ENCODE measurements at places on chromosomes 16 and 17. TPM values are rescaled to one million over a fixed set of nuclear protein-coding genes. Genes with fewer than 3 reads are reported as not detected.

Gene TP53TG3F
- total RNA-seq = not detected

DNA sequence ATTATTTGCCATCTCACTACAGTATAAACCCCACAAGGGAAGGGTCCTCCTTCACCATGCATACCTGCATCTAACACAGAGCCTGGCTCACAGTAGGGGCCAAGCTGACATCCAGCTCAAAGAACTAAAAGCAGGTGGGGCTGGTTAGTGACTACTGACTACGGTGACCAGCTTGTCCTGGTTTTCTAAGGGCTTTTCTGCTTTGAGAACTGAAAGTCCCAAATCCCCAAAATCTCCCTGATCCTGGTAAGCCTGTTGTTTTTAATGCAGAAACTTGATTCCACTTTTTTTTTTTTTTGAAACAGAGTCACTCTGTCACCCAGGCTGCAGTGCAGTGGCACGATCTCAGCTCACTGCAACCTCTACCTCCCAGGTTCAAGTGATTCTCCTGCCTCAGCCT, 89.4 kb downstream of the NDE1 start:
- peaks cover 14% of the 10 kb centered on the region for H3K27me3 ChIP-seq
- no peaks in the 10 kb centered on the region for H3K4me1 ChIP-seq
- no peak for DNase-seq
- no peak overlapping the region for H3K27ac ChIP-seq

- no peaks in the 10 kb centered on the region for H3K27me3 ChIP-seq
- no peak overlapping the region for H3K27ac ChIP-seq
- H3K4me1 ChIP-seq = peaks cover 10% of the 10 kb centered on the region
- H3K36me3 ChIP-seq = no peaks in the 10 kb centered on the region
- H3K4me3 ChIP-seq = no peak overlapping the region
- DNase-seq = no peak
Observed at GRCh38 chr16:76656994-76657393, 379.8 kb downstream of the CNTNAP4 start.

GRCh38 chr17:15744074-15744676, 12.1 kb downstream of the TBC1D26 start:
- no peaks in the 10 kb centered on the region for H3K36me3 ChIP-seq
- H3K27me3 ChIP-seq = peaks cover 14% of the 10 kb centered on the region
- H3K4me1 ChIP-seq = no peaks in the 10 kb centered on the region
- H3K4me3 ChIP-seq = no peak overlapping the region
- DNase-seq = no peak
- H3K27ac ChIP-seq = no peak overlapping the region

GRCh38 chr16:23905027-23905426, 69.2 kb downstream of the PRKCB start:
- H3K27me3 ChIP-seq = no peaks in the 10 kb centered on the region
- peak; percentile 68 for DNase-seq
- no peak overlapping the region for H3K4me3 ChIP-seq

GRCh38 chr17:72187556-72187955, 66.7 kb downstream of the SOX9 start:
- H3K4me1 ChIP-seq = peaks cover 2% of the 10 kb centered on the region
- H3K4me3 ChIP-seq = no peak overlapping the region
- no peaks in the 10 kb centered on the region for H3K36me3 ChIP-seq
- no peak for DNase-seq
- H3K27me3 ChIP-seq = no peaks in the 10 kb centered on the region

DNA sequence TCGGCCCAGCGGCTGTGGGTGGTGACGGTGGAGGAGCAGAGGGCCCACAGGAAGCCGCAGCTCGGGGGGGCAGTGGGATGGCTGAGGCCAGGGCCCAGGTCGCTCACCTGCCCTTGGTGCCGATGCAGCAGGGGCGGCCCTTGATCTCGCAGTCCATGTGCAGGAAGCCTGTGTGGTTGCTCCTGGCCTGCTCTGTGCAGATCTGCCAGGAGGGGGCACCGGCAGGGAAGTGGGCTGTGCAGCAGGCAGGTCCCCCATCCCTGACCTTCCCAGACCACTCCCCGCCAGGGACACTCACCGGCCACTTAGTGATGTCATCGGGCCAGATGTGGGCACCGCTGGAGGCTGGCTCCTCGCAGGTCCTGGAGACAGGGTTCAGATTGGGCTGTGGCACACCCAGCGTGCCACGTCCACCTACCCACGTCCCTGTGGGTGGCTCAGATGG, 6.2 kb downstream of the AANAT start:
- H3K4me3 ChIP-seq = no peak overlapping the region
- H3K27me3 ChIP-seq = no peaks in the 10 kb centered on the region
- DNase-seq = no peak

GRCh38 chr17:2282297-2282873, 21.2 kb downstream of the SMG6 start:
- no peak overlapping the region for H3K4me3 ChIP-seq
- H3K4me1 ChIP-seq = peaks cover 4% of the 10 kb centered on the region
- H3K27me3 ChIP-seq = no peaks in the 10 kb centered on the region

DNA sequence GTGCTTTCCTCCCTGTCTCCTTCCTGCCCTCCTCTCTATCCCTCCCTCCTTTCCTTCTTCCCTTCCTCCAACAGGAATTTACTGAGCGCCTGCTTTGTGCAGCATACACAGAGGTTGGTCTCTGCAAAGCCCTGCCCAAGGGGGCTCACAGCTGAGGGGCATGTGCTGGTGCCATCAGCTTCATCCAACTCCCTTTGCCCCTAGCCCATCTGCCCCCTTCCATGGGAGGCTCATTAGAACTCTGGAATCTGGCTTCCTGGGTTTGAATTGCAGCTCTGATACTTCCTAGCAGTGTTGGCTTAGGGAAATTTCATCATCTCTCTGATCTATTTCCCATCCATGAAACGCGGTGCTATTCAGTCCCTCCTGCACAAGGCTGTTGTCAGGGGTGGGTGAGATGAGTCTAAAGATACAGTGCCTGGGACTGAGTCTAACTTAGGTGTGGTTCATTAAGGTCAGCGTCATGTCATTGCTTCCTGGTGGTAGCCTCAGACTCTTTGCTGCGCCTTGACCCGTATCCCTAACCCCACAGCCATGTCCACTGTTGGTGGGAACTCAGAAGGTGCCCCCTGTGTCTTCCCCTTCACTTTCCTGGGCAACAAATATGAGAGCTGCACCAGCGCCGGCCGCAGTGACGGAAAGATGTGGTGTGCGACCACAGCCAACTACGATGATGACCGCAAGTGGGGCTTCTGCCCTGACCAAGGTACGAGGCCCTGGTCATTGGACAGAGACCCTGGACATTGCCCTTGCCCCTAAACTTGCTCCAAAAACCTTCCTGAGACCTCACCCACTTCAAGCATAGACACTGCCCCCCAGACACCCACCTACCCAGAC, 10.3 kb downstream of the MMP2 start:
- H3K36me3 ChIP-seq = peaks cover 12% of the 10 kb centered on the region
- H3K27ac ChIP-seq = no peak overlapping the region
- H3K4me1 ChIP-seq = peaks cover 5% of the 10 kb centered on the region
- no peak overlapping the region for H3K4me3 ChIP-seq

DNA sequence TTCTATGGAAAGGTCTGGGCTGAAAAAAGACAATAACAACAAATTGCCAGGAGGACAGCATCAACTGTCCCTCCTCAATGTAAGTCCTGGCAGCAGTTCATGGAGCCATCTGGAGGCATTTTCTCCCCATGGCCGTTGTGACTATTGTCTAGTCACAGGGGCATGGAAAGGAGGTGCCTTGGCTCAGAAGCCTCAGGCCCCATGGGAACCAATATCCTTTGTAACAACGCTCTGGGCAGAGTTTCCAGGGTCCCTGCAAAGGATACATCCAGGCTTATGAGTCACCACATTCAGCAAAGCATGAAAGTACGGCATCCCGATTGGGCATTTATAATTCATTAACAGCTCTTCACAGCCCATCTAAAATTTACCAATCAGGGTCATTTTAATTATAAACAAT, 85.2 kb downstream of the GLG1 start:
- H3K27ac ChIP-seq = no peak overlapping the region
- peak; percentile 14 for DNase-seq
- no peaks in the 10 kb centered on the region for H3K27me3 ChIP-seq
- H3K4me3 ChIP-seq = no peak overlapping the region
- no peaks in the 10 kb centered on the region for H3K4me1 ChIP-seq

Gene C17orf78
- not detected for total RNA-seq

GRCh38 chr16:57271867-57272495, 12.5 kb downstream of the PLLP start:
- H3K36me3 ChIP-seq = no peaks in the 10 kb centered on the region
- no peak overlapping the region for H3K27ac ChIP-seq
- peaks cover 10% of the 10 kb centered on the region for H3K4me1 ChIP-seq
- DNase-seq = no peak

- peaks cover 14% of the 10 kb centered on the region for H3K27me3 ChIP-seq
- H3K4me3 ChIP-seq = no peak overlapping the region
- H3K4me1 ChIP-seq = no peaks in the 10 kb centered on the region
- peaks cover 10% of the 10 kb centered on the region for H3K36me3 ChIP-seq
- DNase-seq = no peak
- no peak overlapping the region for H3K27ac ChIP-seq
Observed at GRCh38 chr17:79089720-79090442, 15.3 kb downstream of the ENGASE start.

- no peaks in the 10 kb centered on the region for H3K4me1 ChIP-seq
- no peaks in the 10 kb centered on the region for H3K36me3 ChIP-seq
- no peak overlapping the region for H3K27ac ChIP-seq
- DNase-seq = no peak
Observed at GRCh38 chr16:61544165-61544564, 492.1 kb downstream of the CDH8 start.

DNA sequence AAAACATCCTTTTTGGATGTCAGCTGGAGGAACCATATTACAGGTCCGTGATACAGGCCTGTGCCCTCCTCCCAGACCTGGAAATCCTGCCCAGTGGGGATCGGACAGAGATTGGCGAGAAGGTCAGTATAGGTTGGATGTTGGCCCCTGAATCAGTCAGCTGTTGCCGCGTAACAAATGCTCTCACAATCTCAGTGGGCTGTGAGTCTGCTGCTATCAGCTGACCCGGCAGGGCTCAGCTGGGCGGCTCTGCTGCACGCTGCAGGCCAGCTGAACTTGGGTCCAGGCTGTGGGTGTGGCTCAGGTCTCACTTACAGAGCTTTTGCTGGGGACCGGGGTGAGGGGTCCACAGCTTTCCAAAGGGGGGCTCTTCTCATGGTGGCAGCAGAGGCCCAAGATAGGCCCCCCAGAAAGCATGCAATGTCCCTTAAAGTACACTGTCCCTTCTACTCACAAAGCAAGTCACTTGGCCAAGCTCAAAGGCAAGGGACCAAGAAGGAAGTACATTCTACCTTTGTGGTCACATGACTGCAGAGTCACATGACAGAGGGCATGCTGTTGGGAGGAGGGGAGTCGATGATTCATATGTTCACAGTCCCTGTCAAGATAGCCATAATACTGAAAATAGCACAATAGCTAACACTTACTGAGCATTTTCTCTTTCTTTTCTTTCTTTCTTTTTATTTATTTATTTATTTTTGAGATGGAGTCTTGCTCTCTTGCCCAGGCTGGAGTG, 134.2 kb downstream of the ABCC1 start:
- H3K27ac ChIP-seq = no peak overlapping the region
- H3K36me3 ChIP-seq = peaks cover 89% of the 10 kb centered on the region
- no peaks in the 10 kb centered on the region for H3K27me3 ChIP-seq
- H3K4me3 ChIP-seq = no peak overlapping the region
- no peaks in the 10 kb centered on the region for H3K4me1 ChIP-seq

Gene NMRAL1
- 41.2 TPM for total RNA-seq

DNA sequence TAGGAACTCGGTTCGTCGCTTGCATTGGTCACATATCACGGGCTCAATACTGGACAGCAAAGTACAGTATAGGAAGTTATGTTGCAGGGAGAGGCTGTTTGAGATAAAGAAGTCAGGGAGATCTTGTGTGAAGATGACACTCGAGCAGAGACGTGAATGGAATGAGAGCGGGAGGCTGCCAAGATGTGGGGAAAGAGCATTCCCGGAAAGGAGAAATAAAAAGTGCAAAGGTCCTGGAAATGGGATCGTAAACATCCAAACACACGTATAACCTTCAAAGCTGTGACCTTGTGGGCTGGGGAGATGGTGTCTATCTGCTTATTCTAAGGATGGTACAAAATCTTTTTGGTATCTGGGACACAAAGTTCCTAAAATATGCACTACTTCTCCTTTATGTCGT, 43.0 kb upstream of the MYOCD start:
- no peak overlapping the region for H3K27ac ChIP-seq
- H3K4me1 ChIP-seq = no peaks in the 10 kb centered on the region
- H3K4me3 ChIP-seq = no peak overlapping the region
- H3K27me3 ChIP-seq = no peaks in the 10 kb centered on the region
- no peaks in the 10 kb centered on the region for H3K36me3 ChIP-seq

Gene ANKS3
- total RNA-seq = 29.9 TPM

DNA sequence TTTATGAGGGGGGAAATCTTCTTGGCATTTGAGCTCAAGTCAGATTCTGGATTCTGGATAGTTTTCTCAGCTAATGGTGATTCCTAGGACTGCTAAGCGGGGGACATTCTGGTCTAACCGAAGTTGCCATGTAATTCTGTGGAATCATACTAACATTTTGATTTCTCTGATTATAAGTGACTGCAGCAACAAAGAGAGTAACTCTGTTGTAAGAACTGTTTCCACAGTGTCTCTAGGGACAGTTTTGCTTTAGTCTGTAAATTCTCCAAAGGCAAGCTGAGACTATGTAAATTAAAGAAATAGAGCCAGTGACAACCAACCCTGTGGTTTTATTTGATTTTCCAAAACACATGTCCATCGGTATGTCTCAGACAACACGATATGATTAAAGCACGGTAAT, 286.2 kb downstream of the IRX3 start:
- no peak overlapping the region for H3K4me3 ChIP-seq
- H3K36me3 ChIP-seq = no peaks in the 10 kb centered on the region
- H3K27me3 ChIP-seq = no peaks in the 10 kb centered on the region
- no peak overlapping the region for H3K27ac ChIP-seq
- DNase-seq = no peak

GRCh38 chr17:79675413-79675725, 55.4 kb upstream of the ENPP7 start:
- H3K27ac ChIP-seq = no peak overlapping the region
- no peaks in the 10 kb centered on the region for H3K4me1 ChIP-seq
- H3K36me3 ChIP-seq = peaks cover 9% of the 10 kb centered on the region
- DNase-seq = no peak
- H3K27me3 ChIP-seq = peaks cover 42% of the 10 kb centered on the region

- H3K36me3 ChIP-seq = no peaks in the 10 kb centered on the region
- H3K27me3 ChIP-seq = peaks cover 38% of the 10 kb centered on the region
- H3K4me1 ChIP-seq = no peaks in the 10 kb centered on the region
- no peak overlapping the region for H3K27ac ChIP-seq
Observed at GRCh38 chr16:3051494-3051893, 5.1 kb downstream of the MMP25 start.

- H3K4me3 ChIP-seq = no peak overlapping the region
- no peak for DNase-seq
- H3K27me3 ChIP-seq = no peaks in the 10 kb centered on the region
- H3K4me1 ChIP-seq = peaks cover 15% of the 10 kb centered on the region
- H3K27ac ChIP-seq = no peak overlapping the region
Observed at GRCh38 chr16:53832896-53833544, 129.1 kb downstream of the FTO start.

Gene ATP2C2
- total RNA-seq = not detected

DNA sequence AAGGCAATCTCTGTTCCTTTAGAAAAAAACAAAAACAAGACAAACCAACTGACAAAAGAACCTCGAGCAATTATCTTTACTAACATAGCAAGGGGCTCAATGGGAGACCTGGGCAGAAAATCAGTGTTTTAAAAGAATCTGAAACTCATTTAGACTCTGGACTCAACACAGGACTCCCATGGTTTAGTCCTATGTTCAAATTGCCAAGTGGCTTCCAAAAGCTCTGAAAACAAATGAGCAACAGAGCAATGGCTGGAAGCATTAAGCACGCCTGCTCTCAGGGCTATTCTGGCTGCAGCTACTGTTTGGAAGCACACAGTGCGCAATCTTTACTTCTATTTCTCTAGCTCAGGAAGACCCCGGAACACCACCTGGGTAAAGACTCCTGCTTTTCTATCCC, 162.0 kb downstream of the AATF start:
- no peak overlapping the region for H3K27ac ChIP-seq
- H3K27me3 ChIP-seq = no peaks in the 10 kb centered on the region
- no peak overlapping the region for H3K4me3 ChIP-seq
- peaks cover 79% of the 10 kb centered on the region for H3K36me3 ChIP-seq
- H3K4me1 ChIP-seq = peaks cover 11% of the 10 kb centered on the region

All from MCF 10A (cell line).